Prostate gland (tissue), 2 donors: ENCODE measurements at places on chromosomes 4 and X.
A peak's percentile ranks its signal among the peaks of the same experiment; 100 is the strongest.

GRCh38 chr4:16827794-16828724, 70.4 kb downstream of the LDB2 start:
- H3K27ac ChIP-seq = no peak overlapping the region
- no peaks in the 10 kb centered on the region for H3K27me3 ChIP-seq
- H3K4me3 ChIP-seq = no peak overlapping the region

DNA sequence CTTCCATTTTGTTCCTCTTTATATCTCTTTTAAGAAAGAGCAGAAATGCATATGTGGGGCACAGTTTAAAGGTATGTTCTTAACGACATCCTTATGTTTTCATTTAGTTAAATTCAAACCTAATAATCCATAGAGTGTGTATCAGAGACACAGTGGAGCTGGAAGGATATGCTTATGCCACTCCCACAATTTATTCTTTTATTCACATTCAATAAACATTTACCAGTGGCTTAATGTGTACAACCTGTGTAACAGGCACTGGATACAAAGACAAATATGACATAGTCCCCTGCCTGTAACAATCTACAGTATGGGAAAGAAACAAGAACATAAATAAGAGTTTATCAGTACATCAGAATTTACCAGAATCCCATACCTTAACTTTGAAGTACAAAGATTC, 22.4 kb upstream of the CORIN start:
- no peaks in the 10 kb centered on the region for H3K27me3 ChIP-seq
- H3K36me3 ChIP-seq = no peaks in the 10 kb centered on the region
- H3K4me3 ChIP-seq = no peak overlapping the region
- no peaks in the 10 kb centered on the region for H3K4me1 ChIP-seq
- no peak overlapping the region for H3K27ac ChIP-seq
- DNase-seq = no peak

DNA sequence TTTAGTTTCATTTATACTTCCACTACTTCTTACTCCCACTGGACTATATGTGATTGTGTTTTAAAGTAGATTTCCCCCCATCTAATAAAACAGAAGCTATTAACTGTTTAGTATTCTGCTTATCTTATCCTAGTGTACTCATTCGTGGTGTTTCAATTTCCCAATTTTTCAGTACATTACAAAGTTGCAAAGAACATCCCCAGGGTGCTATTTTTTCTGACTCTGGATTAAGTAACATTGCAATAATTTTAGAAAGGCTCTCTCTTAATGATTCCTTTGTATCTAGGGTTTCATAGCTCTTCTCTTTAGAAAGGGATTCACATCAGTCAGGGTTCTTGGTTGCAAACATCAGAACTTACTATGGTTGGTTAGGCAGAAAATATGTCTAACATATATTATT, 317.9 kb upstream of the DIPK2B start:
- no peak for DNase-seq
- no peaks in the 10 kb centered on the region for H3K27me3 ChIP-seq
- H3K27ac ChIP-seq = no peak overlapping the region
- no peak overlapping the region for H3K4me3 ChIP-seq
- H3K36me3 ChIP-seq = no peaks in the 10 kb centered on the region
- H3K4me1 ChIP-seq = no peaks in the 10 kb centered on the region

GRCh38 chr4:156642161-156642560, 329.4 kb downstream of the PDGFC start:
- H3K4me3 ChIP-seq = no peak overlapping the region
- H3K27me3 ChIP-seq = no peaks in the 10 kb centered on the region
- no peak for DNase-seq
- no peaks in the 10 kb centered on the region for H3K4me1 ChIP-seq
- no peaks in the 10 kb centered on the region for H3K36me3 ChIP-seq
- no peak overlapping the region for H3K27ac ChIP-seq

DNA sequence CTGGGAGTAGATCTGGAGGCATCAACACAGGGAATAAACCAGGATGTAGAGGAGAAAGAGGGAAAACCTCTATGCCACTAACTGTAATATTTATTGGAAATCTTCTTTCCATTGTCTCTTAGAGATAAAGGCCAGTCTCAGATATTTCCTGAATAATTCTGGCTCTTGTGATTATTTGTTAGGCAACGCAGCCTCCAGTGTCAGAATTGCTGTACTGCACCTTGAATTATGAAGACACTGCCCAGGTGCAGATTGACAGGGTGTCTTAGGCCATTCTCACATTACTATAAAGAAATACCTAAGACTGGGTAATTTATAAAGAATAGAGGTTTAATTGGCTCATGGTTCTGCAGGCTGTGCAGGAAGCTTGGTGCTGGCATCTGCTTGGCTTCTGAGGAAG, 100.7 kb upstream of the ZDHHC15 start:
- no peaks in the 10 kb centered on the region for H3K27me3 ChIP-seq
- no peaks in the 10 kb centered on the region for H3K4me1 ChIP-seq
- no peak overlapping the region for H3K4me3 ChIP-seq
- no peak for DNase-seq

- peak overlapping the region; percentile 48 for H3K4me3 ChIP-seq
- no peaks in the 10 kb centered on the region for H3K27me3 ChIP-seq
- peak overlapping the region; percentile 80 for H3K27ac ChIP-seq
- no peak for DNase-seq
- no peaks in the 10 kb centered on the region for H3K36me3 ChIP-seq
Measured at GRCh38 chrX:15790769-15791290, 546 bp downstream of the ZRSR2 start.

- no peaks in the 10 kb centered on the region for H3K36me3 ChIP-seq
- H3K4me3 ChIP-seq = no peak overlapping the region
- no peaks in the 10 kb centered on the region for H3K27me3 ChIP-seq
- no peaks in the 10 kb centered on the region for H3K4me1 ChIP-seq
Measured at GRCh38 chr4:24802648-24803047, 7.3 kb downstream of the SOD3 start.

- H3K27ac ChIP-seq = no peak overlapping the region
- H3K36me3 ChIP-seq = no peaks in the 10 kb centered on the region
- H3K4me1 ChIP-seq = no peaks in the 10 kb centered on the region
- no peaks in the 10 kb centered on the region for H3K27me3 ChIP-seq
- no peak for DNase-seq
Measured at GRCh38 chr4:32135642-32136041, 1415.5 kb downstream of the PCDH7 start.
